NCI-H2107 (cell line): ENCODE measurements at places on chromosomes 2 and 18.

DNA sequence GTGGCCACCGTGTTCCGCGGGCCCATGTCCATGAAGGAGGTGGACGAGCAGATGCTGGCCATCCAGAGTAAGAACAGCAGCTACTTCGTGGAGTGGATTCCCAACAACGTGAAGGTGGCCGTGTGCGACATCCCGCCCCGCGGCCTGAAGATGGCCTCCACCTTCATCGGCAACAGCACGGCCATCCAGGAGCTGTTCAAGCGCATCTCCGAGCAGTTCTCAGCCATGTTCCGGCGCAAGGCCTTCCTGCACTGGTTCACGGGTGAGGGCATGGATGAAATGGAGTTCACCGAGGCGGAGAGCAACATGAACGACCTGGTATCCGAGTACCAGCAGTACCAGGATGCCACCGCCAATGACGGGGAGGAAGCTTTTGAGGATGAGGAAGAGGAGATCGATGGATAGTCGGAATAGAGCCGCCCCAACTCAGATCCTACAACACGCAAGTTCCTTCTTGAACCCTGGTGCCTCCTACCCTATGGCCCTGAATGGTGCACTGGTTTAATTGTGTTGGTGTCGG lies 17.7 kb downstream of the TUBB6 start:
- DNase-seq: no peak

GRCh38 chr2:124836416-124836815 lies 811.3 kb downstream of the CNTNAP5 start:
- no peak for DNase-seq

DNA sequence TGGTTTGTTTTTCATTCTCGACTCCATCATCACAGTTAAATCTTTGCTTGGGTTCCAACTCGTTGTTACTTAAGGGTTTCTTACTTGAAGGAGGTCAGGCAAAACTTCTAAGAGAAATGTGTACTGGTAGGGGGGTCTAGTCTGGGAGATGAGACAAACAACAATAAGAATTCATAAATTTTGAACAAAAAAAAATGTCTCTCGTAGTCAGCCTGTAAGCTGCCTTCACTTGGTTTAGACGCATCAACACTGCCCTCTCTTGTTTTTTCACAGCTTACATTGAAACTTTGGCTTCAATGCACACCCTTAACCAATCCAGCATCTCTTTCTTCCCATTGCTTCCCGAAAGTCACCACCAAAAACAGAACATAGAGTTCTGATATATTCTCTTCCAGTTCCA lies 576.4 kb upstream of the PIK3C3 start:
- DNase-seq: no peak

DNA sequence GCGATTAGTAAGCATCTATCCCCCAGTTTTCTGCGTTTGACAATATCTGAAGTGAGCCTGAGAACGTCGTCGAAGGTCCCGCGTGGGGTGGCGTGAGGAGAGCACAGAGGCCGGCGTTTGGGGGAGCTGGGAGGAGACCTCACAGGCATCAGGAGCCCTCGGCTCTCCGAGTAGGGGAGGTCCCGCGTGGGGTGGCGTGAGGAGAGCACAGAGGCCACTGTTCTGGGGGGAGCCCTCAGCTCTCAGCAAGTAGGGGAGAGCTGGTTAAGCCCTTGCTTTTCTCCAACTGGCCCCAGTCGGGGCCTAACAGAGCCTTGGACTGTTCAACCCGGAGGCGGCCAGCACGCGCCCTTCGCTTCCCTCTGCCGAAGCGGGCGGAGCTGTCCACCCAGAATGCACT lies 134.3 kb downstream of the NFATC1 start:
- no peak for DNase-seq

GRCh38 chr2:46643951-46644350 lies 164.6 kb downstream of the TMEM247 start:
- DNase-seq: no peak

DNA sequence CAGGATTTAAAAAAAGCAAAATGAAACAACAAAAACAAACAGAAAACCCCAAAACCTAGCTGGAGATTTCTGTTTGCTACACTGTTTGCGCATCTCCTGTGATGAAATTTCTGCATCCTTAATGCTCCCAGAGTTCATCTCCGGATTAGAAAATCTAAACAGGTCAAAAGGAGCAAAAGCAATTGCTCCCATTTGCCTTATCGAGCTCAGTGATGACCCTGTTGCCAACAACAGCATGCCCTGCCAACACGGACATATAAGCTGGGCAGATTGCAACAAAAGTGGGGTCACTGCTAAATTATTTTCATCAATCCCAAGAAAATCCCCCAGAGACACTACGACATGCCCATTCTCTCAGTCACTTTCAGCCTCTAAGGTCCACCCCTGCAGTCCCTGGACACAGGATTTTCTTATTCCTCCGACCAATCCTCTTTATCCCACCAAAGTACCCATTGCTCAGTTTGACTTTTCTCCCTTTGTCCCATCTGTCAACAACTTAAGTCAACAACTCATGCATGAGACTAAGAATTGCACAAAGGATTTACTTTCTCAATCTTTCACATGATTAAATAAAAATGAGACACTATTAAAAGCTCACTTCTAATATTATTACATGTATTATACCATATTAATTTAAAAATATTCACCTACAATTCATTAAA lies 67.8 kb downstream of the ABCG8 start:
- no peak for DNase-seq

DNA sequence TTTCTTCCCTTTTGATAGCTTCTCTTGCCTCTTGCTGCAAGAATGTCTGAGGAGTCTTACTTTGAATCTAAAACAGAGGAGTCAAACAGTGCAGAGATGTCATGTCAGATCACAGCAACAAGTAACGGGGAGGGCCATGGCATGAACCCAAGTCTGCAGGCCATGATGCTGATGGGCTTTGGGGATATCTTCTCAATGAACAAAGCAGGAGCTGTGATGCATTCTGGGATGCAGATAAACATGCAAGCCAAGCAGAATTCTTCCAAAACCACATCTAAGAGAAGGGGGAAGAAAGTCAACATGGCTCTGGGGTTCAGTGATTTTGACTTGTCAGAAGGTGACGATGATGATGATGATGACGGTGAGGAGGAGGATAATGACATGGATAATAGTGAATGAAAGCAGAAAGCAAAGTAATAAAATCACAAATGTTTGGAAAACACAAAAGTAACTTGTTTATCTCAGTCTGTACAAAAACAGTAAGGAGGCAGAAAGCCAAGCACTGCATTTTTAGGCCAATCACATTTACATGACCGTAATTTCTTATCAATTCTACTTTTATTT lies 133.5 kb upstream of the CDCA7 start:
- DNase-seq: no peak

GRCh38 chr2:78967294-78967693 lies 58.2 kb upstream of the REG3G start:
- no peak for DNase-seq

DNA sequence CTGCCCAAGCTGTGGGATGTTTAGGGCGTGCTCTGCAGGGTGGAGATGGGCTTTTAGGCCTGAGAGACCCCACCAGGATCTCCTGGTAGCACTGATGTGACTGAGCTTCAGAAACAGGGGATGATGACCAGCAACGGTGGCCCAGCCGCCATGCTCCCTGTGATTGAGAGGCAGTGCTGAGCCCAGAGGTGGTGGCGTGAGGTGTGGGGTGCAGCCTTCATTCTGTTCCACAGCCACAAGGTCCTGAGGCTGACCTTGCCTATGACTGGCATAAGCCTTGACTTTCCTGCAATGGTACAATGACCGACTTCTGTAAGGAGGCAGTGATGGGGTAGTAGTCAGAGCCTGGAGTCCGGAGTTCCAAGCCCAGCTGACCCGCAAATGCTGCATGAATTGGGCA lies 263.3 kb downstream of the TSN start:
- DNase-seq: no peak

GRCh38 chr2:125516496-125517109 lies 1139.4 kb upstream of the GYPC start:
- DNase-seq: no peak

DNA sequence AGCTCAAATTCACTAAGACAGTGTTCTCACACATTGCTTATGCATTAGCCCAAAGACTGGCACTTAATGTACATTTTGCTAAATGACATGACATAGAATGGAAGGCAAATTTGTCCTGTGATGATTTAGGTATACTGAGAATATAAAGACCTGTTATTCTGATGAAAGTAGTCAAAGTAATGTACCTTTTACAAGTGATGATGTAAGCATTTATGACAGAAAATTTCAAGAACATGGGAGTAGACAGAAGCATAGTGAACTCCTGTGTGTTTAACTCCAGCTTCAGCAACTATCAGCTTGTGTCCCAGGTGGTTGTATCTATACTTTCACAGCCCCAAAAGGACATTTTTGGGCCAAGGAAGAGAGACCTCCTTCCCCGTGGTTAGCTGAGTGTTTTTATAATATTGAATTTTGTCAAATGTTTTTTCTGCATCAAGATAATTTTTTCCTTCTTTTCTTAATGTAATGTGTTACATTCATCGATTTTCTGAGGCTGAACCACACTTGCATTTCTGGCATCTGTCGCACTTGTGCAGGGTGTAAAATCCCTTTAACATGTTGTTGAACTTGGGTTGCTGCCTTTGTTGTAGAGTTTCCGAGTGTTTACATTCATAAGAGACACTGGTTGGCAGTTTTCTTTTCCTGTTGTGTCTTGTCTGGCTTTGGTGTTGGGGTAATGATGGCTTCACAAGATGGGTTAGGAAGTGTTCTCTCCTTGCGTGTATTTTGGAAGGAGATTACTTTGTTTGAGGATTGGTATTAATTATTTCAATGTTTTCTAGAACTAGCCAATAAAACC lies 33.9 kb upstream of the TMEM18 start:
- DNase-seq: no peak

DNA sequence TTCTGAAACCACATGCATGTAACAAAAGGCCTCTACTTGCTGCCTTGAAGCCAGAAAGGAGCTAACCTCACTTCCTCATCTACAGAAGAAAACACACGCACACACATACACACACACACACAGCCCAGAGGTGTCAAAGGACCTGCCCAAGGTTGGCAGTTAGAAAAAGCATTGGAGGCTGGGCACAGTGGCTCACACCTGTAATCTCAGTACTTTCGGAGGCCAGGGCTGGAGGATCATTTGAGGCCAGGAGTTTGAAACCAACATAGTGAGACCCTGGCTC lies 125.9 kb upstream of the RNF152 start:
- DNase-seq: no peak

DNA sequence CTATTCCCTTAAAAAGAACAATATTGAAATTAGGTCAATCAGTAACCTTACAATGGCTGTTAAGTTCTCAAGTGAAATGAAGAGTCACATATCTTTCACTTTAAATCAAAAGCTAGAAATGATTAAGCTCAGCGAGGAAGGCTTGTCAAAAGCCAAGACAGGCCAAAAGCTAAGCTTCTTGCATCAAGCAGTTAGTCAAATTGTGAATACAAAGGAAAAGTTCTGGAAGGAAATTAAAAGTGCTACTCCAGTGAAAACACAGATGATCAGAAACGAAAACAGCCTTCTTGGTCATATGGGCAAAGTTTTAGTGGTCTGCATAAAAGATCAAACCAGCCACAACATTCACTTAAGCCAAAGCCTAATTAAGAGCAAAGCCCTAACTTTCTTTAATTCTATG lies 402.6 kb upstream of the ZEB2 start:
- DNase-seq: no peak

GRCh38 chr2:45264227-45265225 lies 255.3 kb upstream of the SIX2 start:
- DNase-seq: no peak

GRCh38 chr2:223528036-223528435 lies 74.1 kb downstream of the SCG2 start:
- no peak for DNase-seq

DNA sequence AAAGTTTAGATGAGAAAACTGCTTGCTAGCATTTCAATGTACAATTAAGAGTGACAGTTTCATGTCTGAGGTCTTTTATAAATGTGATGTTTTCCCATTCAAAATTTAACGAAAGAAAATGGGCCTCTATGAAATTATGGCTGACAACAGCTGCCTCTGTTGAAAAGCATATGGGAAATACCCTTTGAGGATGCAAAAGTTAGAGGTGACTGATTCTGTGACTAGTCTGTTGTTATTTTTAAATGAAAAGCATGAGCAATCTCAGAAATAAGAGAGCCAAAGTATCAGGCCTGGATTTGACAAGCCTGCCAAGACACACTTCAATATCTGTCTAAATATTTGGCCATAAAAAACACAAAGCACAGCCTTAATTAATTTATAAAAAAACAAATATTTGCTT lies 580.8 kb downstream of the ERBB4 start:
- no peak for DNase-seq

- no peak for DNase-seq
Measured at GRCh38 chr18:48099481-48100164, 169.2 kb upstream of the SMAD2 start.

- DNase-seq: no peak
Measured at GRCh38 chr2:157685572-157685971, 56.9 kb upstream of the ACVR1C start.

- DNase-seq: no peak
Measured at GRCh38 chr2:102282678-102283091, 28.7 kb upstream of the IL1RL1 start.

- no peak for DNase-seq
Measured at GRCh38 chr2:22993250-22993649, 391.7 kb upstream of the KLHL29 start.

DNA sequence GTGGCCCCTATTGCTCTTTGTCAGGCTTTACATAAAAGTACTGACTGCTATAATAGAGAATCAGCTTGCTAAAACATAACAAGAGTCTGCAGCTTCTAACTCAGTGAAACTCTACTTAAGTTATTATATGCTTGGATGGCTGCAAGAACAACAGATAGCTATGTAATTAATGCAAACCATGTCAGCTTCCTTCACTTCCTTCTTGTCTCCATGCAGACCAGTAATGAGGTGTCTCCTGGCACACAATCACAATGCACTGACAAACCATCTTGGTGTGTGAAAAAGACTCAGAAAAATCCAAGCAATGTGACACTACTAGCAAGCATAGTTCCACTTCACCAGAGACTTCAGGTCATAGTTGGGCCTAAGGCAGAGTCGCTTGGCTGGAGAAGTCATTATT lies 2068.9 kb upstream of the PIK3C3 start:
- DNase-seq: no peak

DNA sequence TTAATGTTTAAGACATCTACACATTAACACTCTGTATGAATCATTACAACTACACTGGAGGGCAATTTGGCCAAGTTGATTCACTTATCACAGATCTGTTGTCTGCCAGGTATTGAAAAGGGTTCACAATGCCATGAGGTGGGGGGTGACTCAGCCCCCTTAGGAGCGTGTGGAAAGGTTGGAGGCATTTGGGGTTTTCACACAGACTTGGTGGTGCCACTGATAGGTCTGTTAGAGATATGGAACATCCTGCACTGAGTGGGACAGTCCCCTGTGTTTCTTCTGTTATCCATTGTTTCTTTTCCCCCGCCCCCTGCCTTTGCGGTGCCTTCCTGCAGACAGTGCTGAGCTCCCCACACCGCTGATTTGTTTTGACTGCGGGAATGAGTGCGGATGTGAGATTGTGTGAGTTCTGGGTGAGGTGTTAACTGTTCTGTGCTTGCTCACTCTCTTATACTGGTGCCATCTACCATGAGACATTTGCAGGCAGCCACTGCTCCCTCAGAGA lies 9.3 kb upstream of the TSN start:
- no peak for DNase-seq

GRCh38 chr2:99403524-99403923 lies 66.3 kb downstream of the EIF5B start:
- no peak for DNase-seq

GRCh38 chr2:60633615-60634014 lies 80.2 kb upstream of the BCL11A start:
- DNase-seq: peak; percentile 86

GRCh38 chr2:1965726-1966125 lies 221.4 kb upstream of the PXDN start:
- no peak for DNase-seq
